ENCODE measurements at places on chromosomes 5 and 9. TPM values are rescaled to one million over a fixed set of nuclear protein-coding genes. Genes with fewer than 3 reads are reported as not detected.

Gene FAM163B
- total RNA-seq = not detected

Gene PCDHA12
- total RNA-seq = 9.7 TPM

Gene SAXO1
- not detected for total RNA-seq

Gene CNTNAP3
- 1.5 TPM for total RNA-seq

DNA sequence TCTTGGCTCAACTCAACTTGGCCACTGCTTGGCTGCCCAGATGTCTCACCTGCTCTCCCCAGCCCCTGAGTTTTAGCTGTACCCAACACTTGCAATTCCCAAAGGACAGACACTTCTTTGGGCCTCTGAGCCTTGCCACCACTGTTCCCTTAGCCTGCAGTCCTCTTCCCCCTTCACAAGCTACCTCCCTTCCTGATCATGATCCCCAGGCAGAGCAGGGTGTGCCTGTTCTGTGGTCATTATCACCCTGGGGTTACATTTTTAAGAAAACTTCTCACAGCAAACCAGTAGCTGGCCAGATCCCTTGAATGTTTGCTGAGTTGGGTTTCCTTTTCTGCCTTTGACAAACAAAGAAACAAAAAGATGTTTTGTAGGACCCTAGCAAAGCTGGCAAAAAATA is 87.5 kb upstream of the PRRC1 start:
- no peak for DNase-seq

GRCh38 chr9:93473411-93473810 is 20.0 kb upstream of the FAM120AOS start:
- DNase-seq = no peak

- DNase-seq = no peak
These were observed 474.9 kb upstream of the CDH10 start for GRCh38 chr5:25119650-25120049.

DNA sequence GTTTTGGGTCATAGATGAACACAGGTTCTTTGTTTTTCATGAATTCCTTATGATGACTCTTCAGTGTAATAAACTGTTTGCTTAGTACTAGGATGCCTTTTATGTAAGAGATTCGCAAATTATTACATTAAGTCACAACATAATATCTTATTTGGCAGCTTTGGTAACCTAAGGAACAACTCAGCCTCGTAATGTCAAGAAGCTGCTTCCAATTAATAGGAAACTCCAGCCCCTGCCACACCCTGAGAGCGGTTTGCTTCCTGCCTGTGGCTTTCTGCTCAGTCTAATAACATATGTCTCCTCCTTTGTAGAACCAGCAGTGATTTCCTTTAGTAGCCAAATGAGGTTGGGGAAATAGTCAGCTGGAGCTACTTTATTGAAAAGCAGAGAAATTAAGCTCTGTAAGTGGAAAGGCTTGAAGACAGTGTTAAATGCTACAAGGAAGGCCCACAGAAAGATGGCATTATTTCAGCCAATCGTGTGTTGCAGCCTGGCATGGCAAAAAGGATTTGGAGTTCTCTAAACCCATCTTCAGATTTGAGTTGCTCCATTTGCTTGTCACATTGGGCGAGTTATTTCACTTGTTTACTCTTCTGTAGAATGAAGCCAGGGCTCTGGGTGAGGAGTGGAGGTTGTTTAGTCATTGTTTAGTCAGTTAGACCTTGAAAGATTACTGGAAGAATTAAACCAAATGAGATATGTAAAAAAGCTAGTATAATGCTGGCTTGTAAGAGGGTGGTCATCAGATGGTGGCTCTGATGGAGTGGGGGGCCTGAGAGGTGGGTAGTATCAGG is 54.1 kb downstream of the MTAP start:
- no peak for DNase-seq

- no peak for DNase-seq
These were observed 48.4 kb upstream of the PWWP2A start for GRCh38 chr5:160167624-160168165.

DNA sequence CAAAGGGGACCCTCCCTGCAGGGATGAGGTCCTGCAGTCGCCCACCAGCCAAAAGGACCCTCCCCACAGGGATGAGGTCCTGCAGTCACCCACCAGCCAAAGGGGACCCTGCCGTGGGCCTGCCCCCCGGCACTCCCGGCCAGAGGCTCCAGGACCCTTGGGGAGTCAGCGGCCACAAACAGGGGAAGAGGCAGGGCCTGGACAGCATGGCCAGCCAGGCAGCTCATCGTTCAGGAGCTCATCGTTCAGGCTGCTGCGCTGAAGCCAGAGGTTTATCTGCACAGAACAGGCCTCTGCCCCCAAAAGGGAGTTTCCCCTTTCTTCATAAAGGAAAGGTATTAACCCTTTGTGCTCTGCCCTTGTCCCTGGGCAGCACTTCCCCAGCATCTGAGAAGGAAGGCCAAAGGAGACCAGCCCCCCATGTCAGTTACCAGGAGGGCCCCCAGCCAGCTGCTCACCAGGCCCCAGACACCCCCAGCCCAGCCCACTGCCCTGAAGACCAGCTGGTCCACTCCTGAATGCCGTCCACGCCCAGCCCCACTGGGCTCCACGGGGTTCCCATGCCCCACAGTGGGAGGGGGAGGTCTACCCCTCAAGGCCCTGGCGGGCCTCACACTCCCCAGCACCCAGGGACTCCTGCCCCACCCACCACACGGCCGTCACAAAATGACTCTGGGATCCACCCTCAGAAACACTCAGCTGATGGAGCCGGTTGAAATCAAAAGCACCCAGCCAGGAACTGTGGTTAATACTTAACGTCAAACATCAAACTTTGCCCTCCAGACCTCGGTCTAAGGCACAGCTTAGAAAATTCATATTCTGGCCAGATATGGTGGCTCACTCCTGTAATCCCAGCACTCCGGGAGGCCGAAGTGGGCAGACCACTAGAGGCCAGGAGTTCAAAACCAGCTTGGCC is 6.3 kb downstream of the SLC12A7 start:
- DNase-seq = no peak

DNA sequence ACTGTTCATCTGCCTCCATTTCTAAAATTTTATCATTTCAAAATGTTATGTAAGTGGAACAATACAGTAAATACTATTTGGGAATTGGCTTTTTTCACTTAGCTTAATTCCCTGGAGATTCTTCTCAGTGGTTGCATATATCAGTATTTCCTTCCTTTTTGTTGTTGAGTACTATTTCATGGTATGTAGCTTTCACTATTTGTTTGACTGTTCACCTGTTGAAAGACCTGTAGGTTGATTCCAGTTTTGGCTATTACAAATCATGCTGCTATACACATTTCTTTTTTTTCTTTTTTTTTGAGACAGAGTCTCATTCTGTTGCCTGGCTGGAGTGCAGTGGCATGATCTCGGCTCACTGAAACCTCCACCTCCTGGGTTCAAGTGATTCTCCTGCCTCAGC is 33.0 kb upstream of the PWWP2A start:
- DNase-seq = no peak

DNA sequence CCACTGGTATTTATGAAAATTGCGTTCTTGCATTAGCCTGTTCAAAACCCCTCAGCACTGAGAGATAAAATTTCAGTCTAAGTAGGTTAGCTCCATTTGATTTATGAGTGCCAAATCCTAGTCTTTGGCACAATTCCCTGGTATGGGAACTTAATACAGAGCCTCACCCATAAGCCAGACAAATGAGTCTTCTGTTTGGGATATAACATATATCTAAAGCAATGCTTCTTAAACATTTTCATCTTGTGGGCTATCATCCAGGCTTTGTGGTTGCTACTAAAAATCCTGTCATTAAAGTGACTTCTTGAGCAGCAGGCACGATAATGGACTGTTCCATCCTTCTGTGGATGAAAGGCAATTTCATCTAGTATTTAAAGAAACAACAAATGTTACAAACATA is 419.5 kb upstream of the ACTBL2 start:
- no peak for DNase-seq

GRCh38 chr9:90251316-90251715 is 391.3 kb downstream of the DIRAS2 start:
- no peak for DNase-seq

GRCh38 chr5:15209053-15209762 is 290.8 kb upstream of the FBXL7 start:
- no peak for DNase-seq
